ENCODE measurements at places on chromosomes 12 and 14.

GRCh38 chr14:67532998-67533753 lies at the start of gene PLEKHH1:
Gene PLEKHH1, plus strand, starts transcription at chr14:67533290. Its CDS starts 8,578 bp downstream, at chr14:67541868.
- peak; percentile 84 for DNase-seq

DNA sequence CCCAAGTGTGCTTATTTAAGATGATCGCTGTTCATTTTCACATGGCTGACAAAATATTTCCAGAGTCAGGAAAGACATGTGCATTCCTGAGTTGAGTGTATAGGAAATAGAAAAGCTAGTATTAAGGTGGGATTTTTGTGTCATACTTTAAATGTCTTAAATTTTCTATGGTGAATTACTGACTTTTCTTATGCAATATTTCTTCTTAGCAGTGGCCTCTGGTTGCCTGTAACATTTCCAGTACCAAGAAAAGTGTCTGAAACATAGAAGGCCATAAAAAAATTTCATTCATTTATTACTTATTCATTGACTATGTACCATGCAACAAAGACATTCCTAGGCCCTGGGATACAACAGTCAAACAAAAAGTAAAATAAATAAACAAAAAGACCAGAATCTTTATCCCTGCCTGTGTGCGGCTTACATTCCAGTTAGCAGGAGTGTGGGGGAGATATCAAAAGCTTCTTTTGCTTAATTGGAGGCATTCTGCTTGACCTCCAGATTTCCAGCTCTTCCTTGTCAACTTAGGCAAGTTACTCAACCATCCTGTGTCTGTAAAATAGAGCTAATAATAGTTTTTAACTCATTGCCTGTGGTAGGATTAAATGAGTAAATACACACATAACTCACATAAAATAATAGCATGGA lies 216.3 kb upstream of the FLRT2 start:
- DNase-seq, result no peak

GRCh38 chr12:44960856-44961255 lies 84.7 kb upstream of the NELL2 start:
- no peak for DNase-seq

DNA sequence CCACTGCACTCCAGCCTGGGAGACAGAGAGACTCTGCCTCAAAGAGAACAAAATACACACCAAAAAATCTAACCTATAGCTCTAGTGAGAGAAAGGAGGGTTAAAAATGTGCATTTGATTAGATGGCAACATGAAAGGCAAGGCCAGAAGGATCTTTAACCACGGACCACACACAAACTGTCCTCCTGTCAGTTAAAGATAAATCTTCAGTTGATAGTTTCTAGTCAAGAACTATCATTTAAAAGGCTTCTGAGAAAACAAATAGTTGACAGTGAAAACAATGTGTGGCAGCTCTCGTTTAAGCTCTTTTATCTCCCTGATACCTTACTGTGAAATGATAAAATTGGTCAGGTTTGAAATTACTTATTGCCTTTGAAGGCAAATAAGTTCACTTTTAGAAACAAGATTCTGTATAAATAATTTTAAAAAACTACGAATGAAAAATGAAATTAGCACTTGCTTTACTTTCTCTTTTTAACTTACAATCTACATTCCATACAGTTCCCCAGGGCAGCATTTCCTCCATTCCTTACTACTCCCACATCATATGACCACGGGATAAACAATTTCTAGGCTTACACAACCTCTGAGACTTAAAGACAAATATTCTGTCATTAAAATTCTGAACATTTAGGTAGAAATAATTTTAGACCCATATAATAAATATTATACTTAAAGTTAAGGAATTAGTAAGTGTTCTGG lies 71.4 kb upstream of the GNPNAT1 start:
- DNase-seq, result no peak

- DNase-seq, result no peak
Measured at GRCh38 chr12:130780880-130781575, 58.0 kb downstream of the STX2 start.

- DNase-seq, result no peak
Measured at GRCh38 chr12:57551637-57552305, 1.9 kb downstream of the KIF5A start.
